ENCODE measurements at places on chromosomes 1 and 21.

DNA sequence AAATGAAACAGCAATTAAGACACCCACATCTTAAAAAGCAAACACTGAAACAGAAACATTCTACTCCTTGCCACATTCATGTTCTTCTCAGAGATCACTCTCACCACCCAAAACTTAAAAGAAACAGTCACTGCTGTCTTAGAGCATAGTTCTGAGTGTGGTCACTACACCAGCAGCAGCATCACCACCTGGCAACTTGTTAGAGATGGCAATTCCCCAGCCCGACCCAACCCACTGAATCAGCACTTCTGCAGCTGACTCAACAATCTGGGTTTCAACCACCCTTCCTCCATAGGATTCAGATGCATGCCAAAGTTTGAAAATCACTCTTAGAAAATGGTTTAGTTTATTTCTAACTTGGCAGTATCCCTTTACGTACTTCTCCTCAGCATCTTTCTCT lies 126.1 kb downstream of the CDC42BPA start:
- DNase-seq: peak; percentile 4

- DNase-seq: no peak
Measured at GRCh38 chr1:164498792-164499191, 60.2 kb upstream of the PBX1 start.

- DNase-seq: no peak
Measured at GRCh38 chr1:207455183-207455754, 1.1 kb downstream of the CR2 start.

GRCh38 chr1:216425577-216425976 lies 2.3 kb upstream of the USH2A start:
- no peak for DNase-seq

- DNase-seq: no peak
Measured at GRCh38 chr1:212935387-212935981, 14.9 kb upstream of the VASH2 start.

- DNase-seq: no peak
Measured at GRCh38 chr1:102884238-102884637, 224.1 kb downstream of the COL11A1 start.

GRCh38 chr1:58570817-58571216 lies 6.2 kb downstream of the TACSTD2 start:
- DNase-seq: no peak

DNA sequence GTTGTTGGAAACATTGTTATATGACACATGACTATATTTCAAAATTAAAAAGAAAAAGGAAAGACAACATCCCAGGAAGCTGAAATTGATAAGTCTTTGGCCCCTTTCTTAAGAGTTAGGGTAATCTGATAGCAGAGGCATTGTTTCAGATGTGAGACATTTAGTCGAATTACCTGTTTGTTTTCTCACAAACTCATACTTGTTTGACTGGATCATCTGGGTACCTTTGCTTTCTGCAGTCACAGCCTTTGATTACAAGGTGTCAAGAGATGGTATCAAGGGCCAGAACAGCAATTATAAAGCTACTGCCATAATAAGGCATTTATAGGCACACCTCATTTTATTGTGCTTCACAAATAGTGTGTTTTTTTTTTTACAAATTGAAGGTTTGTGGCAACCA lies 136.3 kb downstream of the DUSP10 start:
- no peak for DNase-seq

DNA sequence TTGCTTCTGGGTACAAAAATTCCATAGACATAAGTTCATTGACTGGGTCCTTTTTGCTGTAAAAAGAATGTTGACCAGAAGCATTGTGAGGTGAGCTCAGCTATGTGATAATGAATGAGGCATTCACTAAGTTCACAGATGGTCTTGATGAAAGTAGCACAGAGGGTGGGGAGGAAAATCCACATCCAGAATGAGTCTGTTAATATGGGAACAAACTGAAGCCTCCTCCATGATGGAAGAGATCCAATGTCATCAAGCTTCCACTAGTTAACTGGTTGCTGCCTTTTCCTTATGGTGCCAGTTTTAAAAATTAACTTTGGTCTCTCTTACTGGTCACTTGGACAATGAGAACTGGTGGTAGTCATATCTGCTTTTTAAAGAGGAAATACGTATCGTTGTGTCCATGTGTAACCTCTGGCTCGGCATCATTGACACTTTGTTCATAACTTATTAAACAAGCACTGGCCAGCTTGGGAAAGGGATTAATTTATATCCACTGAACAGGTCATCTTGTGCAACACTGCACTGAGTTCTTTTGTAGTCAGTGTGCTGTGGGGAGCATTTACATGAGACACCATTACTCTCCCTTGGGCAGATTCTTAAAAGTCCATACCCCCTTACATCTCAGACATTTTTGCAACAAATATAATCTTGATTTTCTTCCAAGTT lies 88.6 kb downstream of the ADAMTS1 start:
- DNase-seq: no peak

- DNase-seq: no peak
Measured at GRCh38 chr1:32863218-32863880, 7.4 kb downstream of the FNDC5 start.

DNA sequence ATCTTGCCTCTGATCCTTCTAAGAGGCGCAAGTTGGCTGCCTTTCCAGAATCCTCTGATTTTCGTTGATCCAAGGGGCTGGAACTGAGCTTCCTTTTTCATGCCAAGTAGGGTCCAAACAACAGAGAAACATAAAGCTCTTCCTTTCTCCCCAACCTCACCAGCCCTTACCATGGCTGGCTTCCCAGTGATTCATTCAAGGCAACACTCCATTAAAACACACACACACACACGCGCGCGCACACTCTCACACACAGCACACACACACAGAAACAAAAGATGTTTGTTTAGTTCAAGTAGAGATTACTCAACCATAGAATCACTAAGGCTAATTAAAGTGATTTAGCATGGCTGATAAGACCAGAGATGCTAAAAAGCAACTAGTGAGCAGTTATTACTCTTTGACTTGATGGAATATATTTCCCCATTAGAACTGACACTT lies 13.0 kb upstream of the GUCA2A start:
- DNase-seq: no peak
